MV-4-11 (cell line): ENCODE measurements at places on chromosomes 7 and 10.

DNA sequence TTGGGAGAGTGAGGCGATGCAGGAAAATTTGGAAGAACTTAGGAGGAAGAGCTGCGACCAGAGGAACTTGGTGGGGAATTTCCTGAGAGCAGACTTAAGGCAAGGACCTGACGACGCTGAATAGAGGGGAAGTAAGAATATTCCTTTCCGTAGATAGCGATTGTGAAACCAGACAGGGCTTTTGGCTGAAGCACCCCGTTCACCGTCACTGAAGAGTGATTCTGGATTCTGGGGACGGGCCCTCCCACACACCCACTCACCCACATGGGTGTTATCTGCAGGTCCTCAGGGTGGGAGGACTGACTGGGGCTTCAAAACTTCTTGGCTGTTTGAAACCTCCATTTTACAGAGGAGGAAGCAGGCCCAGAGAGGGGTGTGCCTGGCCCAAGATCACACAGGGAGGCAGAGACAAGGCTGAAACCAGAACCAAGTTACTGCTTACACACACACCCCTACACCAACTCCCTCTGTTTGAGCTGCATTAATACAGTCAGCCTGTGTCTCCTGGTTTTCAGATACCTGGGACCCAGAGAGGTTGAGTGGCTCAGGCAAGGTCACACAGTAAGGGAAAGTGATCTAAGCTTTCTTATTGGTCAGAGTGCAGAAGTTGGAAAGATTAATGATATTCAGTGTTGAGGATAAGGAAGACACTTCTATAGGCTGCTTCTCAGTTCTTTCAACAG, 37.2 kb upstream of the CDH23 start:
- peak; percentile 84 for DNase-seq

DNA sequence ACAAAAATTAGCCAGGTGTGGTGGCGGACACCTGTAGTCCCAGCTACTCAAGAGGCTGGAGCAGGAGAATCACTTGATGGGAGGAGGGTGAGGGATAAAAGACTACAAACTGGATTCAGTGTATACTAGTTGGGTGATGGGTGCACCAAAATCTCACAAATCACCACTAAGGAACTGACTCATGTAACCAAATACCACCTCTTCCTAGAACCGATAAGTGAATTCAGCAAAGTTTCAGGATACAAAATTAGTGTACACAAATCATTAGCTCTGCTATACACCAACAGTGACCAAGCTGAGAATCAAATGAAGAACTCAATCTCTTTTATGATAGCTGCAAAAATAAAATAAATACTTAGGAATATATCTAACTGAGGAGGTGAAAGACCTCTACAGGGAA, 23.0 kb upstream of the DMBT1 start:
- no peak for DNase-seq

GRCh38 chr7:35355199-35355598, 101.3 kb upstream of the TBX20 start:
- no peak for DNase-seq

- DNase-seq, result no peak
These were observed 204.3 kb downstream of the ARHGAP12 start for GRCh38 chr10:31724296-31724695.

- DNase-seq, result no peak
These were observed 52.3 kb downstream of the TPST1 start for GRCh38 chr7:66257481-66257880.

DNA sequence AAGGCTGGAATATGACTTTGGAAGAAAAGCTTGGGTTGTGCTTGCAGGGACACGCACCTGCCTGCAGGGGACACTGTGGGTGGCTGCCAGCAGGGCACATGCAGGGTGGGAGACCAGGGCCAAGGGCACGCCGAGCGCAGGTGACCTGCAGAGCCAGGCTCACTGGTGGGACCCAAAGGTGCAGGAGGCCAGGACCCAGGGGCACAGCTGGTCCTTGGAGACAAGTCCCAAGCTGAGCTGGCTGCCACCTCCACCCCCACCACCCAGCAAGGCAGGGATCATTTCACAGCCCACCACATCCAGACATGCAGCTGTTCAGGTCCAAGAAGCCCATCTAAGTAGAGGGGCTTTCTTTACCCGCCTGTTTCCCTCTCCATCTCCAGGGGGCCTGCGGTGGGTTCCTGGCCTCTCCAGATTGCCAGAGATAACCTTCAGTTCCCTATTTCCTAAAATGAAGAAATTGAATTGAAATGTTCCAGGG, 13.8 kb upstream of the CLIP2 start:
- no peak for DNase-seq

DNA sequence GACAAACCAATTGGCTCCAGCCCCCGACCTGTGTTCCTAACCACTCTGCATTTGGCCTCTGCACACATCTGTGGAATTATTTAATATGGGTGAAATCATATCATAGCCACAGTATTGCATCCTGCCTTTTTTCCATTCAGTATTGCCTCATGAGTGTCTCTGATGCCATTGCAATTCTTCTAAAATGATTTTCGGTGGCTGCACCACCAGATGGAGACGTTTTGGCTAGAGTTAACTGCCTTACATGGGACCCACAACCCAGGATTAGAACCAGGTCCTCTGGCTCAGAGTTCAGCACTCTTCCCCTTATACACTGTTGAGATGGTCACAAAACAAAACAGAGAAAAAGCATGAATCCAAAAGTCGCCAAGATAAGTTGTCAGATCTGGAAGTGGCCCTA, 180.8 kb downstream of the EMX2 start:
- no peak for DNase-seq

DNA sequence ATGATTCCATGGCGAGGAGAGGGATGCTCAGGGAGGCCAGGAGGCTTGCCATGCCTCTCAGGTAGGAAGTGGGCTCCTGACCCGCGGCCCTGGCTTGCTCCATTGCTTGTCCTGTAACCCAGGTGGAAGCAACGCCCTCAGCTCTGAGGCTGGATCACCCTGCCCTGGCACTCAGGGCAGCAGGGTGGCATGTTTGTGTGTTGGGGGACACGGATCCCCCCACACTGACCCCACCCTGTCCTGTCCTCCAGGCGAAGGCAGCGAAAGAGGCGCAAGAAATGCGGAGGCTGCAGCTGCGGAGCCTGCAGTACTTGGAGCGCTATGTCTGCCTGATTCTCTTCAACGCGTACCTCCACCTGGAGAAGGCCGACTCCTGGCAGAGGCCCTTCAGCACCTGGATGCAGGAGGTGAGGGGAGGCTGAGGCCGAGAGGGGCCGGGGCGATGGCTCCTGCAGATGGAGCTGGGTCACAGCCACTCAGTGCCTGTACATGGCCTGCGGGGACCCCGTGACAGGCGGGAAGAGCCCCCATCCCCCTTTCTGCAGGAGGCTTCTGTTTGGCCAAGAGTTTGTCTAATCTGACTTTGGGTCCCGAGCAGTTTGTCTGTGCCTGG, 38.3 kb downstream of the PRF1 start:
- DNase-seq, result no peak

GRCh38 chr10:4020631-4021030, 235.6 kb upstream of the KLF6 start:
- no peak for DNase-seq

- DNase-seq, result no peak
These were observed 984 bp upstream of the IKZF1 start for GRCh38 chr7:50303335-50304128.

GRCh38 chr10:31075434-31075833, 43.8 kb upstream of the ZNF438 start:
- DNase-seq, result no peak

GRCh38 chr7:90111-91063, 102.0 kb upstream of the FAM20C start:
- DNase-seq, result peak; percentile 93

DNA sequence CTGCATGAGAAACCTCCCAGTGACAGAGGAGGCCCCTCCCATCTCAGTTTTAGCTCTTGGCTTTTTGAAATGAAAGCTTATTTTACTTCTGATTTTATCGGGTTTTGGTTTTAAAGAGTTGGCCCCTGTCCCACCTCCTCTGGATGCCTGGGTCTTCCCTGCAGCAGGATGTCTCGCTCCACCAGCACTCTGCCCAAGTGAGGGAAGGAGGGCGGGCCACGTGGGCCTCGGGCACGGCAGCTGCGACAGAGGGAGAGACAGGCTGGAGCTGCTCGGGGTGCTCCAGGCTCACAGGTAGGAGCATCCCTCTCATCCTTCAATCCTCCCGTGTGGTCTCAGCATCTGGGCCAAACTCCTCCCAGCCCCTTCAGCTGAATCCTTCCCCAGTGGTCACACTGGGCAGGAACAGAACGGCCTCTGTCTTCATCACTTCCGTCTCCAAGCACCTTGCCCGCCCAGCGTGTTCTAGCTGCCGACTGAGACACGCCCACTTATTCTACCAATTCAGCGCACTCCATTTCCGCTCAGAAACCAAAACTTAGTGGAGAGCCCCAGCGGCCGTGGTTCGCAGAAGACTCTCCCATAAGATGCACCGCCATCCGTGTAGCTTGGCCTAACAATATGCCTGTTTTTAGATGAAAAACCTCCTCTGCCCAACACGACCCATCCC, 222.9 kb downstream of the GLRX3 start:
- DNase-seq, result no peak

- no peak for DNase-seq
These were observed 108.8 kb downstream of the EGFR start for GRCh38 chr7:55127622-55128081.

- no peak for DNase-seq
These were observed 278.3 kb upstream of the SP8 start for GRCh38 chr7:21064698-21065648.

GRCh38 chr7:81534996-81535395, 234.9 kb downstream of the HGF start:
- DNase-seq, result no peak

- DNase-seq, result no peak
These were observed 25.5 kb downstream of the DDC start for GRCh38 chr7:50539725-50540124.

- no peak for DNase-seq
These were observed 25.7 kb upstream of the CDK14 start for GRCh38 chr7:90570373-90570959.

GRCh38 chr10:122263971-122264370, 7.1 kb upstream of the BTBD16 start:
- peak; percentile 44 for DNase-seq

- DNase-seq, result no peak
These were observed at the start of gene ATRNL1 for GRCh38 chr10:115093286-115093775. ATRNL1 (plus strand) TSS chr10:115093365; CDS start chr10:115093751, 386 bp downstream.

- no peak for DNase-seq
These were observed 5.1 kb downstream of the FLNC start for GRCh38 chr7:128835231-128835751.

GRCh38 chr7:27314111-27314510, 71.5 kb downstream of the EVX1 start:
- DNase-seq, result no peak

DNA sequence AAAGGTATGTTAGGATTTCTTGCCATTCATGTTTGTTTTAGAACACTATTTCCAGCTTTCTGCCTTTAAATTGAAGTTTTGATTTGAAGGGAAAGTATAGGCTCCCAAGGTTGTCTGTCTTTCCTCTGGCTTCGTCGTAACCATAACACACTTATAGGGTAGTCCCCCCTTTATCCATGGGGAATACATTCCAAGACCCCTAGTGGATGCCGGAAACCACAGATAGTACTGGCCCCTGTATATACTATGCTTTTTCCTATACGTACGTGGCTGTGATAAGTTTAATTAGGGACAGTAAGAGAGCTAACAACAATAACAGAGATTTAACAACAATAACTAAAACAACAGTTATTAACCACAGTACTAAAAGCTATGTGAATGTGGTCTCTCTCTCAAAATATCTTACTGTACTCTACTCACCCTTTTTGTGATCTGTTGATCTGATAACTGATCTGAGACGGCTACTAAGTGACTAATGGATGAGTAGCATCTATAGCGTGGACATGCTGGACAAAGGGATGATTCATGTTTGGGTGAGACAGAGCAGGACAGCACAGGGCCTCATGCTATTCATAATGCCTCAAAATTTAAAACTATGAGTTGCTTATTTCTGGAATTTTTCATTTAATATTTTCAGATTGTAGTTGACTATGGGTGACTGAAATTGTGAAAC, 273.1 kb downstream of the AUTS2 start:
- DNase-seq, result no peak

- DNase-seq, result no peak
These were observed 197.1 kb downstream of the PHTF2 start for GRCh38 chr7:77995717-77996116.

DNA sequence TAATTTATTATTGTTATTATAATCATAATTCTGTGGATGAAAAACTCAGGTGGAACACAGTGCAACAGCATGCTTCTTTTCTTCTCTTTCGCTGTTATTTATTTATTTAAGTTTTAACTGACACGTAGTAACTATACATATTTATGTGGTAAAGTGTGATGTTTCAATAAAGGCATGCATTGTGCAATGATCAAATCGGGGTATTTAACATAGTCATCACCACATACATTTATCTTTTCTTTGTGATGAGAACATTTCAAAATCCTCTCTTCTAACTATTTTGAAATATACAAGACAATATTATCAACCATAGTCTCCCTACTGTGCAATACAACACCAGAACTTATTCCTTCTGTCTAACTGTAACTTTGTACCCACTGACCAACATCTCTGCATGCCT, 152.5 kb upstream of the LYZL1 start:
- no peak for DNase-seq

GRCh38 chr7:107931740-107932515, 40.9 kb downstream of the DLD start:
- no peak for DNase-seq

DNA sequence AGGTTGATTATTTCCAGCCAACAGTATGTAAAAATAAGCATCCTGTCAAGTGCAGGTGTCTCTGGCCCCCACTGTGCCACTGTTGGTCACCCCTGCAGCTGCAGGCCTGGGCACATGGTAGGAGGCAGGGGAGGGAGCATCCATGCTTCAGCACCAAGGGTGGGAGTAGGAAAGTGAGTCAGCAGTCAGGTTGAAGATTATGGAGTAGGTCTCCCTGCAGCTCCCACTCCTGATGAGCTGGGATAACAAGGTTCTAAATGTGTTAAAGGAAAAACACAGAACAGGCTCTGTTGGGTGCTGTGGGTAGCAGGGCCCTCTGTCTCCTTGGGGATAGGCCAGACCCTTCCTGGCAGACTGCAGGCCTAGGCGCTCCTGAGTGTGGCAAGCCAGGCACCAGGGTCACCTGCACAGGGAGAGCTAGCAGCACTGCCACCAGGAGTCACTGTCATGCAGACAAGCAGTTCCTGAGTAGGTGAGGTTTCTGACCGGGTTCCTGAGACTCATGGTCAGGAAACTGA, 59.3 kb downstream of the NUDCD3 start:
- DNase-seq, result peak; percentile 10

- DNase-seq, result no peak
These were observed 23.5 kb upstream of the NKX6-2 start for GRCh38 chr10:132809232-132810140.

GRCh38 chr7:24283554-24283896, 465 bp upstream of the NPY start:
- no peak for DNase-seq
